ENCODE measurements at places on chromosomes 6 and 20. TPM values are rescaled to one million over a fixed set of nuclear protein-coding genes. Genes with fewer than 3 reads are reported as not detected.

DNA sequence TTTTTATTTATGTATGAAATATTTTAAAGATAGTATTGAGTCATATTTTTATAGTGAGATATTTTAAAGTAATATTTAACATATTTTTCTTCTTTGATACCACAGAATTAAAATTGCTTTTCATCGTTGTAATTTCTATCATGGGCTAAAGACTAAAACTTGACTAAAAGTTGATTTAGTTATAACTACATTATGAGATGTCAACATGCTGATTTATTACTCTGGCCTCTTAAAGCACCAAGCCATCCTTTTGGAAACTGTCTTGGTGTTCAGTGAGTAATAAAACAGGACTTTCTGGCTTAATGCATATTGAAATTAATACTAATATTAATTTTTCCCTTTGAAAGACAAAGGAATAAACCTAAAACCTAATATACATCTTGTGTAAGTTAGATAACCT is 95.2 kb upstream of the ADGRF4 start:
- no peaks in the 10 kb centered on the region for H3K4me1 ChIP-seq
- no peak for DNase-seq
- no peak overlapping the region for H3K4me3 ChIP-seq
- no peaks in the 10 kb centered on the region for H3K27me3 ChIP-seq

GRCh38 chr6:74410630-74411029 is 714.6 kb downstream of the CD109 start:
- no peak overlapping the region for H3K27ac ChIP-seq
- H3K4me3 ChIP-seq = no peak overlapping the region
- DNase-seq = no peak
- no peaks in the 10 kb centered on the region for H3K4me1 ChIP-seq
- H3K36me3 ChIP-seq = no peaks in the 10 kb centered on the region
- no peaks in the 10 kb centered on the region for H3K27me3 ChIP-seq

GRCh38 chr6:19836799-19837510 is at the start of gene ID4:
TSS of gene ID4 (plus strand) at chr6:19837370. CDS start at chr6:19837755, 385 bp downstream.
- peaks cover 24% of the 10 kb centered on the region for H3K4me1 ChIP-seq
- peak within 1 kb of the TSS; percentile 89 for H3K4me3 ChIP-seq
- DNase-seq = peak; percentile 97
- H3K36me3 ChIP-seq = no peaks in the 10 kb centered on the region

ANGPT4 gene
- total RNA-seq = not detected

GRCh38 chr20:62367136-62367632 is at the start of gene LAMA5:
TSS of gene LAMA5 (minus strand) at chr20:62367312. CDS start at chr20:62367245, 67 bp downstream.
- H3K4me3 ChIP-seq = peak within 1 kb of the TSS; percentile 90
- peaks cover 3% of the 10 kb centered on the region for H3K36me3 ChIP-seq
- peak within 1 kb of the TSS; percentile 94 for H3K27ac ChIP-seq
- peaks cover 97% of the 10 kb centered on the region for H3K4me1 ChIP-seq
- H3K27me3 ChIP-seq = no peaks in the 10 kb centered on the region

- H3K27me3 ChIP-seq = no peaks in the 10 kb centered on the region
- H3K36me3 ChIP-seq = no peaks in the 10 kb centered on the region
- DNase-seq = no peak
- no peak overlapping the region for H3K27ac ChIP-seq
- H3K4me1 ChIP-seq = peaks cover 19% of the 10 kb centered on the region
These were observed 61.9 kb upstream of the TAGAP start for GRCh38 chr6:159106627-159107241.

PI3 gene
- total RNA-seq = not detected

- H3K4me3 ChIP-seq = no peak overlapping the region
- no peak for DNase-seq
- no peaks in the 10 kb centered on the region for H3K36me3 ChIP-seq
- no peaks in the 10 kb centered on the region for H3K27me3 ChIP-seq
- no peaks in the 10 kb centered on the region for H3K4me1 ChIP-seq
- no peak overlapping the region for H3K27ac ChIP-seq
These were observed 27.8 kb upstream of the CENPW start for GRCh38 chr6:126312013-126312665.

DNA sequence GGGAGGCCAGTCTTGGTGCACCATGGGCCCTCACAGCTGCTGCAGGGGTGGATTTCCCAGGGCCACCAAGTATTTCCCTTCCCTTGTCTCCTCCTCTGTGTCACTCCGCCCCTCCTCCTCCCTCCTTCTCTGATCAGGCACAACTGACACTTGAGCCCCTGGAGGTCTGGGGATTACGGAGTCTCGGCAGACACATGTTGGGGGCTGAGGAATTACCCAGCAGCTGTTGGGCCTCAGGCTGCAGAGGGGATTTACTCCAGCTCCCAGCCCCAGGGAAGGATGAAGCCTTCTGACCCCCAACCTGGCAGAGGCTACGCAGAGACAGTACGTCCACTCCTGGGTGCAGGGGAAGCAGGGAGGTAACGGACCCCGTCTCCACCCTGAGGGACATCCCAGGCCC is 420.5 kb upstream of the SULF2 start:
- no peak overlapping the region for H3K4me3 ChIP-seq
- no peak for DNase-seq
- H3K27ac ChIP-seq = no peak overlapping the region
- no peaks in the 10 kb centered on the region for H3K27me3 ChIP-seq
- no peaks in the 10 kb centered on the region for H3K36me3 ChIP-seq

- H3K4me1 ChIP-seq = no peaks in the 10 kb centered on the region
- H3K4me3 ChIP-seq = no peak overlapping the region
- H3K36me3 ChIP-seq = no peaks in the 10 kb centered on the region
These were observed 516.7 kb downstream of the CBLN4 start for GRCh38 chr20:55488593-55488992.

CHMP4B gene
- total RNA-seq = 90.8 TPM

Data from esophagus muscularis mucosa (tissue), 4 donors.